WERI-Rb-1 (cell line): ENCODE measurements at places on chromosomes 1 and 21.
A peak's percentile ranks its signal among the peaks of the same experiment; 100 is the strongest.

DNA sequence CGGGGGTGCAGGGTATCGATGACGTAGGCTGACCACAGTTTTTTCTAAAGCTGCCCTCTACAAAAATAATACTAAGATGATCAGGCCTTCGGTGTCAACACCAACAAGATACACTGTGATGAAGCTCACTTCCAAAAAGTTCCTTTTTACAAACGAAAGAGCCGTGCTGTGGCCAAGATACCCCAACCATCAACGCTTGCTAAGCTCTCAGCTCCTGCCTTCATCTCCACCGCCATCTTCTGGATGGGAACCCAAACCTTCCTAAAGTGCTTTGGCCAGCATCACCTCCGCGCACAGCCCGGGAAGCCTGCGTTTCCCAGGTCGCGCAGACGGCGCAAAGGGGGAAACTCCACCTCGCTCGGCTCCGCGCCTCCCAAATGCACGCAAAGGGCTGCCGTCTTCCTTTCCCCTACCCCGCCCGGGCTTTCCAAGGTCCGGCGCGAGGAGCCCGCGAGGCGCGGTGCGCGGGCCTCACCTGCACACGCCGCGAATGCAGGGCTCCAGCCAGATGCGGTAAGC lies 541 bp downstream of the USP48 start:
- peak; percentile 65 for DNase-seq

DNA sequence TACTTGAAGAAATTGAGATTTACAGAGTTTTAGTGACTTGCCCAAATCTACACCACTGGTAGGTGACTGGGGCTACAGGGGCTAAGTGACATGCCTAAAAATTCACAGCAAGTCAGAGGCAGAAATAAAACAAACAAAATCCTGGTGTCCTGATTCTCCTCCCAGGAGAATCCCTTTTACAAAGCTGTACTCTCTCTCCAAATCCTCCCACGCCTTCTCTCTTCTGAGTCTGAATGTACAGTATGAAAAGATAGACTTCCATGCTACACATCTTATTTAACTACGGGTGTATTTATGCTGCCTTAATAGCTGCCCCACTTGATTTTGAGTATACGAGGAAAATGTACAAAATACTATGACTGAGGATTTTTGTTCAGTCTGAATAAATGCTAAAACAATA lies 65.4 kb downstream of the SGIP1 start:
- DNase-seq = no peak

- DNase-seq = peak; percentile 60
Observed at GRCh38 chr1:226355669-226356551, 46.9 kb upstream of the LIN9 start.

DNA sequence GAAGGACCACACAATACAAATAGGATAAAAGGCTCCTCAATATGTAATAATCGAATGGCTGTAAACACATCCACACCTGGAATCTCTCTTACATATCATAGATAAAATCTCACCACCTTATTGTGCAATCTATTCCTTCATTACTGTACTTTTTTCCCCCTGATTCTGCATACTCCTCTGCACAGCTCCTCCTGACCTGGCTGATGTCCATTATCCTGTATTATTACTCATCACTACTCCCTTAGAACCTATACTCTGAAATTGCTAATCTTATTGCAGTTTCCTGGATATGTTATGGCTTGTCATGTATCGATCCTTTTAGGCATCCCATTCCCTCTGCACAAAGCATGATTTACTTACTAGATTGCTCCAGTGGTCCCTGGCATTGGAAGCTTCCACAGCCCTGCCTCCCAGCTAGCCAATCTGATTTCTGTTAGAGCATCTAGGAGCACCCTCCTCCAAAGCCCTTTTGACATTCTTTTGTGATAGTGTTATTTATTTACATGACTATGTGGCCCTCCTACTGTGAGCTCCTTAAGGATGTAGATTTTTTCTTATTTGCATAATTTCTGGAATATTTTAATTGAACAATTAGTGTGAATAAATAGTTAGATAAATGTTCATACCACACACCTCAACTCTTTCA lies 24.2 kb upstream of the PHGDH start:
- no peak for DNase-seq

- DNase-seq = no peak
Observed at GRCh38 chr1:173406783-173407230, 70.3 kb upstream of the PRDX6 start.

DNA sequence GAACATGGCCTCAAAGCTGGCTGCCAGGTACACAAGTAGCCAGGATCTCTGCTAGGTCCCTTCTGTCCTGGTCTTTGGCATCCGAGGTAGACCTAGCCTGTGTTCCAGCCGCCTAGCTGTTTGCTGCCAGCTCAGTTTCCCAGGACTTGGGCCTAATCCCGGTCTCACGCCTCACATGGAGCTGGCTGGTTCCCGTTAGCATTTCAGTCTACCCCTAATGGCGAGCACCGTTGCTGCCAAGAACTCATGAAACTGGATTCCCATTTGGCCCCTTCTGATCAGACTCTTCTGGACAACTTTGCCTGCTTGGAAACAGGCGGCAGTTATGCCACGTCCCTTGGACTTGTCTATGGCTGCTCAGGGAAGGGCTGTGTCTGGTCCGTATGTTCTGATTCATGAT lies 26.2 kb upstream of the HHAT start:
- DNase-seq = no peak

GRCh38 chr1:243264717-243265116 lies 8.9 kb downstream of the SDCCAG8 start:
- DNase-seq = no peak

GRCh38 chr1:166511761-166512160 lies 327.5 kb upstream of the POGK start:
- DNase-seq = no peak

DNA sequence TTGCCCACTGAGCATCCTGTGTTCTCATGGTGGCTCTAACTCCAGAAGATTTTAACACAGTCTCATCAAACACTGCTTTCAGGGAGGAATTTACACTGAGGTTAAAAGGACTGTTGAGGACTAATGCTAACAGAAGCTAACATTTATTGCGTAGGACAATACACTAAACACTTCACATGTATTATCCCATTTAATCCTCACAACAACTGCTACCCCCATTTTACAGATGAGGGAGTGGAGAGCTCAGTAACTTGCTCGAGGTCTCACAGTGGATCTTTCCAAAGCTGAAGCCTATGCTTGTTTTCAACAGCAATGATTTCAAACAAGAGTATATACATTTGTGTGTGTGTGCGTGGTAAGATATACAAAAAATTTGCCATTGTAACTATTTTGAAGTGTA lies 13.9 kb downstream of the ATF3 start:
- DNase-seq = no peak

- DNase-seq = peak; percentile 73
Observed at GRCh38 chr1:219385787-219386427, 212.2 kb downstream of the LYPLAL1 start.

DNA sequence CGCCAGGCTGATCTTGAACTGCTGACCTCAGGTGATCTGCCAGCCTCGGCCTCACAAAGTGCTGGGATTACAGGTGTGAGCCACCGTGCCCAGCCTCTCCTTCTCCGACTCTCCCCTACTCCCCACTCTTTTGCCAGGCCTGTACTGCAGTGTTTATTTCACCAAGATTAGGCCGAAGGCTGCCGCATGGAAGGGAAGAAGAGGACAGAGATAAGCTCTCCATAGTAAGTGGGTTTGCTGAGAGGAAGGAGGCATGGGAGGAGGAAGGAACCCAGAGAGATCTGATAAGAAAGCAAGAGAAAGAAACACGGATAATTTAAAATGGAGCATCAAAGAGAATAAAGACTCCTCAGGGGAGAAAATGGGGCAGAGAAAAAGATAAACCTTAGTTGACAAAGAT lies 8.7 kb downstream of the PTCH2 start:
- DNase-seq = no peak

- DNase-seq = peak; percentile 30
Observed at GRCh38 chr1:6052543-6053205, 7.0 kb downstream of the KCNAB2 start.

- no peak for DNase-seq
Observed at GRCh38 chr1:103583887-103584286, 12.5 kb downstream of the AMY2B start.

DNA sequence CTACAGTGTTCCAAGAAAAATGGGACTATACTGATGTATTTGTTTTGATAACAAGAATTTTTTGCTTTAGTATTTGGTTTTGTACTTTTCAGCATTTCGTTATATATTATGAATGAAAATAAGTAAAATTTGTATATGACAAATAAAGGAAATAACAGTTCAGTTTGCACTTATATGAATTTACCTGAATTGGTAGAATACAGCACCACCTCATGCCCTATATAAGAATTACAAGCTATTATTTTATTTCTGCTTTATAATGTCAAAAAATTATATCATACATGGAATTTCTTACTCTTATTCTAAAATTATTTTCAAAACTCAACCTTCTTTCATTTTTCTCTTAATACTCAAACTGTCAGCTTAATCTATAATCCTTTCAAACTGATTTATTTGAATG lies 14.6 kb downstream of the EFCAB7 start:
- DNase-seq = no peak

GRCh38 chr1:109931911-109932636 lies 21.4 kb downstream of the CSF1 start:
- DNase-seq = no peak
